ENCODE measurements at places on chromosomes 5 and 9.

GRCh38 chr9:90507621-90508020 is 135.0 kb downstream of the DIRAS2 start:
- DNase-seq, result no peak

- DNase-seq, result no peak
Observed at GRCh38 chr5:172740428-172741205, 30.4 kb downstream of the DUSP1 start.

DNA sequence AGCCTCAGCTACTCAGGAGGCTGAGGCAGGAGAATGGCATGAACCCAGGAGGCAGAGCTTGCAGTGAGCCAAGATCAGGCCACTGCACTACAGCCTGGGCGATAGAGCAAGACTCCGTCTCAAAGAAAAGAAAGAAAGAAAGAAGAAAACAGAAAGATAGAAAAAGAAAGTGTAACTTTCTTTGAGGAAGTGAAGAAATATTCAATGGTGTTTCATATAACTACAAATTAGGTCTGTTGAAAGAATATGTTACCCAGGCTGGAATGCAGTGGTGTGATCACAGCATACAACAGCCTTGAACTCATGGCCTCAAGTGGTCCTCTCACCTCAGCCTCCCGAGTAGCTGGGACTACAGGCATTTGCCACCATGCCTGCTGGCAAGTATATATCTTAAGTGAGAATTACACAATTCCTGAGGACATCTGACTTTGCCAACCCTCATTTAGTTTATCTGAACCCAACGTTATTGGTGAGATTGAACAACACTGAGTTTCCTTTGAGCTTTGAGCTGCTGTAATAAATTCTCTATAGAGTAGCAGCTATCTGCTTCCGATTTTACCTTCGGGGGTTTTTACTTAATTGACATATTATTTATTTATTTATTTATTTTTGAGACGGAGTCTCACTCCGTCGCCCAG is 2.0 kb upstream of the FAF2 start:
- no peak for DNase-seq

- DNase-seq, result no peak
Observed at GRCh38 chr9:77744841-77745430, 96.8 kb upstream of the GNA14 start.

GRCh38 chr5:115398719-115399118 is 102.3 kb upstream of the CCDC112 start:
- no peak for DNase-seq

- DNase-seq, result no peak
Observed at GRCh38 chr5:16886366-16886736, 49.7 kb downstream of the MYO10 start.

DNA sequence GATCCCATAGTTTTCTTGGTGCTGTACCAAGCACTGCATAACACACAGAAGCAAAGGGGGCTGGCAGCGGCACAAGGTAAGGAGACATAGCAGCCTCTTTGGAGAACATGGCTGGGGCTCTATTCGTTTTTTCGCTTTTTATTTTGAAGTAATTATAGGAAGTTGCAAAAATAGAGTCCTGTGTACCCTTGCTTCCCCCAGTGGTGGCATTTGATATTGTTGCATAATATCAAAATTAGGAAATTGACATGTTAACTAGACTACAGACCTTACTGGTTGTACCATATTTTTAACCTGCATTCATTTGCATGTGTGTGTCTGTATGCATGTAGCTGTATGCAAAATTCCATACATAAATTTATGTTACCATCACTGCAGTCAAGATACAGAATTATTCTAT is 6.6 kb upstream of the UBQLN1 start:
- no peak for DNase-seq

GRCh38 chr5:93304456-93305250 is 276.4 kb downstream of the NR2F1-AS1 start:
- no peak for DNase-seq

GRCh38 chr9:134972140-134972539 is 54.4 kb upstream of the FCN1 start:
- DNase-seq, result no peak

DNA sequence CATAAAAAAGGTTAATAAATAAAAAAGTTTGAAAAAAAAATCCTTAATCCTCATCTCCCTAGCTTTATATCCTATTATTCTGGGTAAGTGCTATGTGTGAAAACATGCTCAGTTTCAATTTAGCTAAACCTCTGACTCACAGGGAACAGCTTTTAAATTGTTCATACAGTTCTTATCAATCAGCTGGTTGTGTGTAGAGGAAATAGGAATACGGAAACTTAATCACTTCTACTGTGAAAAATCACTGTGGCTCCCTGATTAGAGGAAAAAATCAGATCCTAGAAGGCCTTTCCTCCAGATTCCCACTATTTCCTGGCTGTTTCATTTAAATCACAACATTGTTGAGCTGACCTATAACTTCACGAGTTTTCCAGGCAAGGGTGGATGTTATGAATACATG is 120.5 kb downstream of the MARCHF3 start:
- no peak for DNase-seq

DNA sequence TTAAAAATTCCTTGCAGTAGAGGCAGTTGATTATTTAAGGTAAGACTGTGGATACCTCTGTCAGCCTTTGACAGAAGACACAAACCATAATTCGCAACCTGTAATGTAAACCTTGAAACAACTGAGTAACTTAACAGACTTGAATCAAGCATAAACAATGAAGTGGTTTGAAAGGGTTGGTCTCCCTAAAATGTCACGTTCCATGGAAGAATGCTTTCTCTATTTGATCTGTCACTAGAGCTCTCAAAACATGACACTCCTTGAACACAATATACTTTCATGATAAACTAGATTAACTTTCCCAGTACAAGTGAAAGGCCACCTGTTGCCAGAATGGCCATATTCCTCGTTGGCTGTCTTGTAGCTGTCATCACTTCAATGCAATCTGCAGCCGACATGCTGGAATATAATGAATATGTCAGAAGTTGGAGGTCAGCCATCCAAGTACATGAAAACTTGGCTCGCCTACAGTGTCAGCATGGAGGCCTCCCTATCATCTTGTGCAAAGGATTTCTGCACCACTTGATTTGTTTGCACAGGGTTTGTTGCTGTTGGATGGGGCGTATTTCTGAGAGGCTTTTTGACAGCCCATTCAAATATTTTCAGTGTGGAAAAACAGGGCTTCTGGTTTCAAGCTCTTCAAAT is 228.0 kb downstream of the TLE4 start:
- no peak for DNase-seq

DNA sequence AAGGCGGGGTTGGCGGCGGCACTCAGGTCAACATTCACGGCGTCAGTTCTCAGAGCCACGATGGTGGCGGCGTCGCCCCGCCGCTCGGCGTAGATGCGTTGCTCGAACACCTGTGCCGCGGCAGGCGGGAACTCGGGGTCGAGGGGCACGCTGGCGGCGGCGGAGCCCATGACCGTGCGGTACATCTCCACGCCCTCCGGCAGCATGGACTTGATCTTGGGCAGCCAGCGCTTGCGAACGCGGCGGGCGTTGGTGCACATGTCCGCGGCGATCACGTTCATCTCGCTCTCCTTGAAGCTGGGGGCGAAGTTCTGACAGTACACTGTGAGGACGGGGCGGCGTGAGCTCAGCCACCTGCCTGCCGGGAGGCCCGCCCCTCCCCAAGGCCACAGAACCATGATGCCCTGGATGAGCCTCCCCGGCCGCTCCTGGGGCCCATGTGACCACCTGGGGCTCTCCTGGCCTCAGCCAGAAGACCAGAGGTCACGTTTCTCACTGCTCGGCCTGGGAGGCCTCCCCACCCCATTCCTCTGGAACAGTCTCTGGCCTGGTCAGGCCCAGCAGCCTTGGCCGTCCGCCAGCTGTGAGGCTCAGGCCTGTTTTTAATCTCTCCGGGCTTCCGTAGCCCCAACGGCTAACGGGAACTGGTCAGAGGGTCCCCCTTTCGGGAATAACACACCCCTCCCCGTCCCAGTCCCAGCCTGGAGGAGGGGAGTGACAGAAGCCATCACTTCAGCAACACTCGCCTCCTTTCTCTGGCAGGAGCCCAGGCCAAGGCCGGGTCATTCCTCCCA is 50.7 kb upstream of the UBAC1 start:
- no peak for DNase-seq

DNA sequence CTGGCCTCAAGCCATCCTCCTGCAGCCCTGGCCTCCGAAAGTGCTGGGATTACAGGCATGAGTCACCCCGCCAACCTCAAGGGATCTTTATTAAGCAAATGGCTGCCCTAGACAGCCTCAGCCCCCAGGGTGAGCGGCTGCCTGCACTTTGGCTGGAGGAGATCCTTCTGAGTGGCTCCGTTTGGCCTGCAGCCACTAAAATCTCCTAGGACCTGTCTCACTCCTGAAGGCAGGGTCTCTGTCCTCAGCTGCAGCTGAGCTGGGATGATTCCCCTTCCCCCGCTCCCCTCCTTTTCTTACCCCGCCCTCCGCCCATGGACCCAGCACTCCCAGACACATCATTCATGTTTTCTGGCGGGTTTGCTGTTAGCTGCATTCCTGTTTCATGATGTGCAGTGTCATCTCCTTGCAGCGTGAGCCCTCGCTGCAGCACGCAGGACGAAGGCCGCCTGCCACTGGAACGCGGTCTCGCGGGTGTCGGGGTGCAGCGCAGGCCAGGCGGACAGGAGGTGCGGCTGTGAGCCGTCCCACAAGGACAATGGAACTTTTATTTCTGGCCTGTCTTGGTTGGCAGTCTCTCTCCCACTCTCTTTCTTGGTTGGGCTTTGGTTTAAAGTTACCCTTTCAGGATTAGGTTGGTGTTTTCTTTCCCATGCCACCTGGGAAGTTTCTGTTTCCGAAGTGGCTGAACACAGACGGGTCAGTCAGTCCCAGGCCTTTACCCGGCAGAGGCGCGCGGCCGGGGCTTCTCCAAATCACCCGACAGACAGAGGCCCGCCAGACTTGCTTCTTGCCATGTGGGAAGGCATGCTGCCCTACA is 137.1 kb downstream of the FOXD1 start:
- no peak for DNase-seq

DNA sequence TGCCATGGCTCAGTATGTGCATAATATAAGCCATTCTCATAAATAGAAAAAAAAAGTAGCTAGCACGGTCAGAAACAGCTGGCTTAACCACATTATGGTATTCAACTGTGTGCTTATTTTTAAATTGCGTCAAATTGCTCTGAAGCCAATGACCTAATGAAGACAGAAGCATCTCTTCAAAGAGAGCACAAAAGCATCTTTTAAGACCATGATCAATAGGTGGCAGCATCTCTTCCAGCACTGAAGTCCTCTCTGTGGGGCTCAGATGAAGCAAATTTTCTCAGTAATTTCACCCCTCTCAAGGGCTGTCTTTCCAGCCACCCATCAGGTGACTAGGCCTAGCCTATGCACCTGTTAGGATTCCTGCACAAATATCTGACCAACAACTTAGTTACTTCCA is 251.4 kb downstream of the GLIS3 start:
- no peak for DNase-seq

GRCh38 chr9:106593201-106593600 is 269.8 kb upstream of the ZNF462 start:
- DNase-seq, result no peak

DNA sequence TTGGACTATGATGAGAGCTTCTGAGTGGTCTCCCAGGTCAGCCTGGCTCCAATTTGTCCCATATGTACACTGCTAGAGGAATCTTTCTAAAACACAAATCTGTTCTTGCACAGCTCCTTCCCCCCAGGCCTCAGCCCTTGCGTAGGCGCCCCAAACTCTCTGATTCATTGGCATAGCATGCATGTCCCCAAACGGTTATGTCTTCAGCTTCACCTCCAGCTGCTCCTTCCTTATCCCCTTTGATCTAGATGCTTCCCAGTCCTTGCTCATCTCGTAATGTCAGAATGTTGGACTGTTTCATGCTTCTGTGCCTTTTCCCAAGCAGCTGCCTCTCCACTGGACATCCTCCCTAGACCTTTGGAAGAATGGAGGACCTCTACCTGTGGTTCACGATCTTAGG is 60.1 kb upstream of the BASP1 start:
- DNase-seq, result no peak

GRCh38 chr9:70034271-70034711 is 9.4 kb upstream of the MAMDC2 start:
- no peak for DNase-seq

DNA sequence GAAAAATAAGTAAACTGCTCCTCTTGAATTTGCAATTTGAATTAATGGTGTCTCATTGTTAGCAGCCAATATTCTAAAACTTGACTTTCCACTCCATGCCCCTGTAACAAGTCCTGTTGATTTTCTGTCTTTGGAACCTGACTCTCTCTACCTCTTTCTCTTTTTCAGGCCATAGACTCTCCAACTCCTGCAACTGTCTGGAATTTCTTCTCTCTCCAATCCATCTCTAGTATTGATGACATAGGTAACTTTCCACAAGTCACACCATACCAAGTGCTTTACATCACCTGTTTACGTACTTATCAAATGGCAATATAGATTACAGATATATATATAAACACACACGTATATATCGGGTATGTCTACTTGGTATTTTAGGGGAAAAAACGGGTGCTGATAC is 923 bp downstream of the C5orf34 start:
- DNase-seq, result no peak

DNA sequence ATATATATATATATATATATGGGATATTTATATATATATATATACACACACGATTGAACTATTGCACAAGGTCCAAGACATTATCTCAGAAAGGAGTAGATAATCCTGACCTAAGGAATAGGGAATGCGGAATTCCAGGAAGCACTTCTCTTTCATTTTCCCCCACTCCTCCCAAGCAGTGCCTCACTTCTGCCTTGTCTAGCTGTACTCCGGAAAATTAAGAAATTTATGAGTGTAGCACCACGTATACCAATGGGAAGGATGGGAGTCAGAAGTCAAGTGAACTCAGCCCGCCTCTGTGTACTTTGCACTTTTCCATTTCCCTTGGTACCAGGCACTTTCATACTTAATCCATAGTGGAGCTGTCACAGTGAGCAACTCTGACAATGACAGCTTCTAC is 10.9 kb downstream of the SLC36A1 start:
- no peak for DNase-seq

DNA sequence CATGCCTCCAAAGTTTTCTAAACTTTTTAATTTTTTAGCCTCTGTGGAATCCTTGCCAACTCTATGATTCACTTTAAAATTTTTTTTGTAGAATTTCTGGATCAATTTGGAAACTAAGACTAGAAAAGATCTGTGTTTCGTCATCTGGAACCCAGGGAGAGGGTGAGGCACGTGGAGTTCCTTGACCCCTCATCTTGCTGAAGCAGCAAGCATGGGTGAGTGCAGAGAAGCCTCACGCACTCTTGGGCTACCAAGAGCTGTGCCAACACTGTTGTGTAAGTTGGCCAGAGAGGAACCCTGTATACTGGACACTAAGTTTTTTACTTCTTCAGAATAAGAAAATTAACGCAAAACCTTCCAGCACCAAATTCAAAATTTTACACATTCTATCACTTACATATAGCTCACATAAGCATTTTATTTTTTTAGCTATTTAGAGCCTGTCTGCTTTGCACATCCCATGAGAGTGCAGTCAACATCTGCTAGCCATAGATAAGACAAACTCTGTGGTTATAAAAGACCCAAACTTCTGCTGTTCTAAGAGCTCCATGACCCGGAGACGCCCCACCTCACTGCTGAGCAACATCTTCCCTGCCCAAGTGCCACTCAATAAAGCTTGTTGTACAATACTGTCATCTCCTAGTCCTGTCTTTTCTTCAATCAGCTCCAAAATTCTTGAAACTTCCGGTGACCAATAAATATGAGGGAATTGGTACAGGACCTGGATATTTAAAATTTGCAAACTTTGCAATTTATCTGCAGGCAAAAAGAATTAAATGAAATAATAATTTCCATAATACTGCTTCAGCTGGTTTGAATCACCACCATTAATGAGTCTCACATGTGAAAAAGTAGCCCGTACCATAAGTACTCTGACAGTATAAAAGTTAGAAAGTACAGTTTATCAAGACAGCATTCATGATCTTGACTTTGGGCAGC is 69.7 kb upstream of the ADCY2 start:
- no peak for DNase-seq

GRCh38 chr9:131651160-131651559 is 88.7 kb downstream of the RAPGEF1 start:
- DNase-seq, result no peak
